Stimulated activated CD8-positive, alpha-beta memory T cell treated with anti-CD3 and anti-CD28 coated beads, Interleukin-15, amount 100 ng/mL, for 24 hours (primary cell): ENCODE measurements at places on chromosomes 13 and 19.

DNA sequence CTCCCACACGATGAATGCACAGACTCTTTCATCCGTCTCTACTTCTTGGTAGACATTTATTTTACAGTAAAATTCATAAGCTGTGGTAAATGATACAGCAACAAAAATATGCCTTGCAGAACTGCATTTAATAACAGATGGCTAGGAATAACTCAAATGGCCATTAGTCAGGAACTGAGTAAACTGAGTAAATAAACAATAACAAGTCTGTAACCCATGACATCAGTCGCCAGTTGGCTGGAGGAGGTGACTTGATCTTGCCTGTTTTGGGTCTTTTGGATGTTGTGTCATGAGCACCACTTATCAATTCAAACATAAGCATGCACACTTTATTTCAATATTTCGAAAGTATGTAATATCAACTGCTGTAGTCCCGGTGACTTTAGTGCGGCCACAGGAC is 632.6 kb upstream of the ARGLU1 start:
- no peak for DNase-seq

DNA sequence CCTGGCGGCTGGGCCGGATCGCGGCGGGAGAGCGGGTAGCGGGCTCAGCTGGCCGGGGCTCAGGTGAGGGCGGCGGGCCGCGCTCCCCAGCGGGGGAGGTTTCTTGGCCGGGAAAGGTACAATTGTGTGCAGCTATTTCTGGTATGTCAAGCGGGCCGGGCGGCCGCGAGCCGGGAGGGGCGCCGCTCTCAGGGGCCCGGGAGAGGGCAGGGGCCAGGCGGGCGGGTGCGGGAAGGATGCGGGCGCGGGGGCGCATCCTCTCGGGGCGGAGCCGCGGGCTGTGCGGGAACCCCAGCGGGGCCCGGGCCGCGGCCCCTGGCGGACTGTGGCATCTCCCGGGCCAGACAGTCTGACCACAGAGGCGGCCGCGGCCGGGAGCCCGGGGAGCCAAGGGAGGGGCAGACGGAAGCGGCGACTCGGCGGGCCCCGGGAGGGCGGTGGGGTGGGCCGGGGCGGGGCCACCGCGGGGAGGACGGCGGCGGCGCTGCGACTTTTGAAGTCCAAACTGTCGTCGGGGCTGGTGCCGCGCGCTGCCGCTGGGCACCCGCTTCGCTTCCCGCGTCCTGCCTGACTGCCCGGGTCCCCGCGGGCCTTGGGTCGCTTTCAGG is at the start of gene LMO7:
TSS of gene LMO7 (plus strand) at position 503 of the 608 bp plus-strand sequence. CDS start 328 bp downstream, outside the sequence.
- DNase-seq: peak; percentile 35

DNA sequence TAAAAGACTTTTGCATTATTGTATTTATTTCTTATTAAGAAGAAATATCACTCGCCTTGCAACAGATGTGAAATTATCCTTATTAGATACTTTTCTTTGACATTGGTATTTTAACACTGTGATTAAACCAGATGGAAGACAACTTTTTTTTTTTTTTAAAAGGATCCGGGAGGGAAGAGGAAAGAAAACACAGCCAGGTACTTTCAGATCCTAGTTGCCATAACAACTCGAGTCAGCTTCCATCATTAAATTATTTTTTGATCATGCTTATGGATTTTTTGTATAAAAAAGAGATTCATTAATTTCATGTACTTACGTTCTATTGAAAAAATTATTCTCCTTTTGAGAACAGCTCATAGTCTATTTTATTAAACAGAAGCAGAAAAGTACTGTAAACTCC is 515.7 kb downstream of the TBC1D4 start:
- DNase-seq: no peak

DNA sequence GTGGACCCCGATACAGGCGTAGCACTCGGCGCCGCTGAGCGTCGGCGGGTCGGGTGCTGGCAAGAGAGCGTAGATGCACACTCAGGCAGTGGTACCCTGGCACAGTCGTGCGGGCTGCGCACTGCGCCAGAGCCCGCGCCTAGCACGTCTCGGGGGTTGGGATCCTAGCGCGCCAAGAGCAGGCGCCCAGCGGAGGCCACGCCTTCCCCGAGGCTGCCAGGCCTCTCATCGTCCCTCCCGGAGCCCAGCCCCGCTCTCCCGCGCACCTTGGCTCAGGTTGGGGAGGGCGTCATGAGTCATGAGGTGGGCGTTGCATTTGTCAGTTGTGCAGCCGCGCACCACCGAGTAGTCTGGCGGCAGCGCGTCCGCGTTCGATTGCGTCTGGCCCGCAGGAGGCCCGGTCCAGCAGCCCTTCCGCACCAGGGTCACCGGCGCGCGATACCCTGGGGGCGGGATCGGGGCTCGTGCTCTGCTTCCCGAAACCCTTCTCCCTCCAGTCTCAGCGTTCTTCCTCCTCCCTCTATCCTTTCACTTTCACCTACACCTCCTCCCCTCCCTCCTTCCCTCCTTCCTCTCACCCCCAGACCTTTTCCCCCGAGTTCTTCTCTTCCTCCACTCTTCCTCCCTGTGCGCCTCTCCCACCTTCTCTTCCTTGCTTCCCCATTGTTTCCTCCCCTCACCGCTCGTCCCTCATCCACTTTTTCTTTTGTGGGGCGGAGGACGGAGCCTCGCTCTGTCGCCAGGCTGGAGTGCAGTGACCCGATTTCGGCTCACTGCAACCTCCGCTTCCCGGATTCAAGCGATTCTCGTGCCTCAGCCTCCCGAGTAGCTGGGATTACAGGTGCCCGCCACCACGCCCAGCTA is 3.5 kb downstream of the LYPD5 start:
- DNase-seq: no peak

GRCh38 chr19:3080286-3080685 is 13.9 kb upstream of the GNA11 start:
- DNase-seq: no peak

DNA sequence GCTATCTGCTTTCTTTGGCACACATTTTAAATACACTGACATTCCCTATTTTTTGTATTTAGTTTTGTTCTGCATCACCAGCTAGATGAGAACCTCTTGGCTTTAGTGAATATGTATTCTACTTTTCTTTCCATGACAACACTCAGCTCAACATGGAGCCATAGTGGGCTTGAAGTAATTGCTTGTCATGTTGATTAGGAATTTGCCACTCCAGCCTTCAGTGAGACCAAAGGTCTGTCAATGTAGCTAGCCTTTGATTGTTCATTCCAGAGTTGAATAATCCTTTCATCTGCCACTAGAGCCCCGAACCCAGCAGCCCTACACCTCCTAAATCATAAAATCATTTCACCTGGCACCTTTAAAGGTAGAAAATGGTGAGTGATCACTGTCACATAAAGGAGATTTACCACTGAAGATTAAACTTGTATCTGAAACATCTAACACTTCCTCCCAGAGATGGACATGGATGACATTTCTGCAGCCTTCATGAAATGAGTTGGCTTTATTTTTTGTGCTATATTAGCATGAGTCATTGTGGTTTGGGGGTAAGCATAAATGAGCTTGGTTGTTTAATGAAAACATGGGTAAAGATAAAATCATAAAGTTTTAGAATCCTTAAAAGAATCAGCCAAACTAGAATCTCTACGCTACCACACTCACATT is 29.2 kb upstream of the GARRE1 start:
- DNase-seq: no peak

GRCh38 chr13:39930544-39931444 is 275.3 kb downstream of the COG6 start:
- DNase-seq: no peak
